ENCODE measurements at places on chromosomes 6 and 20.

DNA sequence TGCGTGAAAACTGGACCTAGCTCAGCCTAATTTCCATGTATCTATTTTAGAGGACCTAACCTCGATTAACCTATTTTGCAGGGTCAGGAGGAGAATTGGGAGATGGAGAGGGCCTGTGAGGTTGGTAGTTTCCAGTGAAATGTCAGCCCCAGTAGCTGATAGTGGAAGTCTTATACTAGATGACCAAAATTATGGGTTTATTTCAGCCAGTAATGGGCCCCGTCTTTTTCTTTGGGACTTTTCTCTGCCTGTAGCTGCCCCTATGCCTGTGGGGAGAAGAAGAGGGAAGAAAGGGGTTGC is 37.8 kb downstream of the RREB1 start:
- no peak for DNase-seq

DNA sequence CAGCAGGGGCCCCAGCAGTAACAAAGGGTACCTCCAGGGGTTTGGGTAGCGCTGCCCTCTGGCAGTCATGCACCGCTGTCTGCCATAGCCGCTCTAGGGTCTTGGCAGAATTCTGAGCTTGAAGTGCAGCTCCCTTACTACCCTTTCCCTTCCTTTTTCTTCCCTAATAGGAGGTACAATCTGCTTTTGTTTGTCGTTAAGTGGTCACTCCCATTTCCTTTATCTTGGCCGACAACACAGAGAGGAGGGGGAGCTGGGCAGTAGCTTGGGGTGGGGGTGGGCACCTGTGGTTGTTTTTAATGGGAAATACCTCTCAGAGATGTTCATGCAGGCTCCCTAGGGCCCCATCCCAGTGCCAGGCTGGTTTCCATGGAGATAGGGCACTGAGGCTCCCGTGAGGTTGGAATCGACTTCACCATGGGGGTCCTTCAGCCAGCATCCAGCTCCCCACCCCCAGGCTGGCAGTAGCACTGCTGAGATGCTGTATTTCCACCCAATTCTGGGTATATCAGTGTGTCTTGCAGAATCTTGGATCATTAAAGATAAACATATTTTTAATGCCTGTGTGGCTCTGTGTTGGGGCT is 18.6 kb downstream of the CCDC167 start:
- DNase-seq = peak; percentile 83

DNA sequence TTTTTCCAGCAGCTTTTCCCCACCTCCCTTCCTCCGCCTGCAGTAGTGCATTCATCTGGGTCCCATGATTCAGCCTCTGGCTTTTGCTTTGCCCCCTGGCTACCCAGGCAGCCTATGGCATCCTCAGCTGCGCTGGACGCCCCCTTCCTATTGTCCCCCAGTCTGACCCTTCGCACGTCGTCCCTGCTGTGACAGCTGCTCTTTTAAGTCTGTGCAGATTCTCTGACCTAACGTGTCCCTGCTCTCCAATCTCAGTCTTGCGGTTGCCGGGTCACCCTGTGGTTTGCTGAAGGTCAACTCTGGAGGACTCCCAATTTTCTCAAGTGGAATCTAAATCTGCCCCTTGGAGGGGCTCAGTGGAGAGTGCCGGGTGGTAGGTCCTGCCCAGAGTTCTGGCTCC is 294.3 kb downstream of the CDC5L start:
- no peak for DNase-seq

- DNase-seq = no peak
These were observed 38.5 kb downstream of the TSPYL4 start for GRCh38 chr6:116215414-116215813.

DNA sequence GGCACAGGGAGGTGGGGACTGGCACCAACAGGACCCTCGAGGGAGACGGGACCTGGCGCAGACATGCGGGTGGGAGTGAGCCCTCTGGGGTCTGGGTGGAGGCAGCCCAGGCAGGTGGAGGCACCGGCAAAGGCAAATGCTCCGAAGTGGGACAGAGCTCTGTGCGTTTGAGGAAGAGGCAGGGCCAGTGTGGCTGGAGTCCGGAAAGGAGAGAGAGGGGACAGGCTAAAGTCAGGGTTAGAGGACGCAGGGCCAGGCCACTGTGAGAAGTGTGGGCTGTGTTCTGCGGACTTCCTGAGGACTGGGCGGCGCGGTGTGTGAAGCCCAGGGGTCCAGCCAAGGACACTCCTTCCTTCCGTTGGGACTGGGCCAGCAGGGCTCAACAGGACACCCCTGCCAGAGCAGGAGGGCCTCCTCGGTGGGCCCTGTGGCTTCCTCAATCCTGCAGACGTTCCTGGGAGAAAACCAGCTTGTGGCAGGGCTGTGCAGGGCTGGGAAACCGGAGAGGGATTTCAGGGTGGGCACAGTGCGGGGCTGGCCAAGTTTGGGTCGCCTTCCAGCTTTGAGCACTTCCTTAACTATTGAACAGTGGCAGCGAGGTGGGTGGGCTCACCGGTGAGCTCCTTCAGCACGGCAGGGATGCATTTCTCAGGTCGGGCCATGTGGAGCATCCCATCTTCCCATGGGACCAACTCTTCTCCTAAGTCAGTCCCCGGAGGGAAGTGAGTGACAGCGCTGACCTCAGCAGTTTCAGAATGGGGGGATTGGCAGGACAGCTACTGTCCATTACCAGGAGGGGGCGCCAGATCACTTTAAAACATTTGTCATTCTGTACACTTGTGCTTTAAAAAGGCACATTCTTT is 22.5 kb downstream of the MOCS3 start:
- peak; percentile 52 for DNase-seq

GRCh38 chr6:140370976-140371870 is 996.8 kb upstream of the CITED2 start:
- DNase-seq = no peak

DNA sequence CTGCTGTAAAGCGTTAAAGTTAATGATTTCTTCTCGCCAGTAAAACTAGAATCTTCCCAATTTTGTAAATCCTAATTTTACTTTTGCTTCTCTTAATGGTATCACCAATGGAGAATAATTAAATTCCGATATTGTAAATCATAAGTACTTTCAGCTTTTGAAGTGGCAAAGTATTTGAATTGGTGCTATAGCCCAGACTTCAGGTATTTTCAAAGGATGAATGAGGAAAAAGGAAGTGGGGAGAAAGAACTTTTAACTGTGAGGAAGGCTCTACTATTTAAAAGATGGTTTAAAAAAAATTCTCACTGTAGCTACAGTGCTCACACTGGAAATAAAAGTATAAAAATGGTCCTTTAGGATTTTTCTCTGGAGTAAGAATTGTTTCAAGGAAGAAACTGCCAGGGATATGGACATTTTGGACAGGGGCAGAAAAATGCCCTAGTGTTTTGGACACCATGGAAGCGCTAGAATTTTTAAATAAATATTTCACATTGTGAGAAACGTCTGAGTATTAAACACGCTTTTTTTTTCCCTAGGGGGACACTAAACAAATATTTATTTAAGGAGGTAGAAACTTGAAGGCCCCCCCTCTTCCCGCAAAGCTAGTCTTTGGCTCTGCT is 1.3 kb upstream of the TAB2 start:
- no peak for DNase-seq

DNA sequence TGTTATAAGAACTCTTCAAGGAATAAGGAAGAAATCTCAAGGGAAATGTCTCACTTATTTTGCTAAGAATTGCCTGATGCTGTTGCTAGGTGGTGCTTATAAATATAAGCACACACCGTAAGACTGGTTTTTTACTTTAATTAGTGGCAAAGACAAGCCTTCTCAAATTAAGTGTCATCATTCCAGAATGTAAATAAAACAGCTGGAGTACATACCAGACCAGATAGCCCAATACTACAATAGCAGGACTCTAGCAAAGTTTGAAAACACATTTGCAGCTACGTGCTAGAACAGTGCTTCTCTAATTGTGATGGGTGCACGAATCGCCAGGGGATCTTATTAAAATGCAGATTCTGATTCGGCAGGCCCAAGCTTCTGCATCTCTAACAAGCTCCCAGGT is 6.8 kb downstream of the CNKSR3 start:
- DNase-seq = no peak

GRCh38 chr6:52059821-52060220 is 27.6 kb downstream of the PKHD1 start:
- DNase-seq = peak; percentile 16

DNA sequence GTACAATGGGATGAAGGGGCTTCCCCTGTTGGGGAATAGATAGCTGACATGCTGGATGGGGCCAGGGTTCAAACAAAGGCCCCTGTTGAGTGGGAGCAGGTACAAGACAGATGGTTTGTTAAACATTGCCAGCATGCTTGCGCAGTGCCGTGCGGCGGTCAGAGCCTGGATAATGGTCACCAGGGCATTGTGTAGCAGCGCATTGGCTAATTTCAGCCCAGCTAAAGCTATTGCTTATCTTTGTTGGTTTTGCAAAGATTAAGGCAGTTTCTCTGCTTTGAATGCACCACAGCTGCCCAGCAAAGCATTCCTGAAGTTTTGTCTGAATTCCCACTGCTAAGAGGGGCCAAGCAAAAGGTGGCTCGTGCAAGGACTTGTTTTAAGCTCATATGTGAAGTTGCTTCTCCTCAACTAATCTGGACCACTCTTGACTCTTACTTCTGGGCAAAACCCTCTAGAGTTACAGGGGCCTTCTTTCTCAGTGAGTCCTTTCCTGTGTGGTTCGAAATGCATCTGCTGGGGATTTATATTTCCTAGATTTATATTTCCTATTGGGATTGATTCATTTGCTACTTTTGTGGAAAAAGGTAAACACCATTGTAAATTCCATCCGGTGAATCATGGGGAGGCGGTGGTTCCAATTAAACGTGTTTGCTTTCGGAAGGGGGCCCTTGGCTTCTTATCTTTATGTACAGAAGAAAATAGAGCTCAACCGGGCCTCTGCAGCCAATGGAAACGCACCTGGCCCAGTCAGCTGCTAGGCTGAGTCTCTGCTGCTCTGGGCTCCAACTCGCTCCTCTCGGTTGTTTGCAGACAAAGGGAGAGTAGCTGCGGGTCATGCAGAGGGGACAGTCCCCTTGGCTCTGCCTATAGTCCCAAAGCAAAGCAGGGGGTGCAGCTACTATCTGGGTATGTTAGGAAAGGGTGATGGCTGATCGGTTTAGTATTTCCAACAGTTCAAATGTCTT is 72.1 kb downstream of the FOXA2 start:
- peak; percentile 97 for DNase-seq

DNA sequence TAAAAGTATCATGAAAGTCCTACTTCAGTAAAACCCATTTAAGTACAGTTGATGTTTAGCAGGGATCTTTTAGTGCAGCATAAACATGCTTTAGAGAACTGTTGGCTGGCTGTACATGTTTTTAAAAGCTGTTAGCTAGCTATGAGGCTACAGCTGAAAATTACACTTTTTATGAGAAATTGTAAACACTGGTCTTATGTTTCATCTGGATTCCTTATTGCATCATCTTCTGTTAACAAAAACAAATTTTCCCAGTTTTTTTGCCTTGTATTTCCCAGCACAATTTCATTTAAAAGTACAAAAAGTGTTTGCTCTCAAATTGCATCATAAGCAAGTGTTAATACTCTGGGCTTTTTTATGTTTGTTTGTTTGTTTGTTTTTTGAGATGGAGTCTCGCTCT is 18.3 kb upstream of the HLA-E start:
- DNase-seq = no peak

- DNase-seq = no peak
These were observed 752.2 kb upstream of the MARCKS start for GRCh38 chr6:113104951-113105350.

- DNase-seq = no peak
These were observed 19.1 kb downstream of the ANKS1A start for GRCh38 chr6:34908194-34908593.

DNA sequence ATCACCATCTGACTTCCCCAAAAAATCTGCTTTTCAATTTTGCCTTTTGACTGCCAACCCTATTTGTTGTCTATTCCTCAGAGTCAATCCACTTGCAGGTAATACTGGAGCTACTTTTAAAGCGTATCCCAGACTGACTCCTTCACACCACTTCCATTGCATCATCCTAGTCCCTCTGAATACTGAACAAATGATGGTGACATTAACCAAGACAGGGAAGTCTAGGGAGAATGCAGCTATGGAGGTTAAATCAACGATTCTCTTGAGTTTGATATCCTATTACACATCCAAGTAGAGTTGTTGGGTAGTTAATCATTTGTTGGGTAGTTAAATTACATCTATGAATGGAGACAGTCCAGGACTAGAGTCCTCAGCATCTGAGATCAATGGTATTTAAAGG is 2.0 kb downstream of the OGFRL1 start:
- DNase-seq = peak; percentile 19

DNA sequence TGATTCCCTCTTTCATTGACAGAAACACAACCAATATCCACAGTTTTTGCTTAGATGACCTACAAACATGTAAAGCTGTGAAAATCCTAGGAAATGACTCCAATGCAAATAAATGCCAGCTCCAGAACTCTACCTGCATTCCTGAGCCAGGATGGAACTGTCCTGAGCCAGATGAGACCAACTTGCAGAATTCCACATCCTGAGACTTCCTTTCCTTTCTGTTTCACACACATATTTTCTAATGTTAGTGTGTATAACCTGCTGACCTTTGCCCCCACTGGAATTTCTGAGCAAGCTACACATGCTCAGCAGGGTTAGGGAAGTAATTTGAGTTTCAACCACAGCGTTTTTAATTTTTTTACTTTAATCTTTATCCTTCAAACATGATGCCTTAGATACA is 69.6 kb upstream of the ADGRF1 start:
- no peak for DNase-seq

DNA sequence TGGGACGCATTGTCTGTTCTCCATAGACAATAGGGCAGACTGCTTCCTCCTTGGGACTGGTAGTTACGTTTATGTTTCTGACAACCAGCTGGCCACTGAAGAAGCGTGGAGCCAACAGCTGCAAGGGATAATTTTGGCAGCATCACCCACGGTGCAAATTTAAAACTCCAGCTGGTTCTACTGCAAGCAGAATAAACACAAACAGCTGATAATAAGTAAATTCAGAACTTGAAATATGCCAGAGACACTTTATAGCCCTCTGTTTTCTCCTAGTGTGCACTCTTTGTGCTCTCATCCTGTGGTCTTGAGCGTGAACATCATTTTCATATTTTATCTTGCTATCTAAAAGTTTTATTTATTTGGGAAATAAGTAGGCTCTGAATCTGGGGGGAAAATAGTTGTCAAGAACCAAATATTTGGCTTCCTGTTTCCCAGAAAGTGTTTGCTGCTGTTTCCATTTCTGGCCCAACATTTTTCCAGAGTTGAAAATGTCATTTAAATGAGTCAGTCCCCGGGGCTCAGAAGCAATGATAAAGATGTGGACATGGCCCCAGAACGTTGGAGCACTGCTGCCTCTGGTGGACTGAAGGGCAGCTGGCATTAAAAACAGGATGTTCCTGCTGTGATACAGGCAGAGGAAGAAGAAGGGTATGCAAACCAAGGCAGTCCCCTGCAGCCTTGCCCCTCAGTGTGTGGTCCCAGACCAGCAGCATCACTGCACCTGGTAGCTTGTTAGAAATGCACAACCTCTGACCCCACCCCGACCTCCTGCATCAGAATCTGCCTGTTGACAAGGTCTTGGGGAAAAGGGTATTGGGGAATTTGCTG is 12.5 kb upstream of the THBD start:
- peak; percentile 76 for DNase-seq

GRCh38 chr6:142857796-142858555 is 87.0 kb downstream of the HIVEP2 start:
- DNase-seq = no peak

GRCh38 chr20:3334156-3334943 is 73.1 kb downstream of the DNAAF9 start:
- no peak for DNase-seq
